Inflammatory macrophage treated with lipopolysaccharide for 4 hours (primary cell): ENCODE measurements at places on chromosomes 3 and 15.
A peak's percentile ranks its signal among the peaks of the same experiment; 100 is the strongest.

DNA sequence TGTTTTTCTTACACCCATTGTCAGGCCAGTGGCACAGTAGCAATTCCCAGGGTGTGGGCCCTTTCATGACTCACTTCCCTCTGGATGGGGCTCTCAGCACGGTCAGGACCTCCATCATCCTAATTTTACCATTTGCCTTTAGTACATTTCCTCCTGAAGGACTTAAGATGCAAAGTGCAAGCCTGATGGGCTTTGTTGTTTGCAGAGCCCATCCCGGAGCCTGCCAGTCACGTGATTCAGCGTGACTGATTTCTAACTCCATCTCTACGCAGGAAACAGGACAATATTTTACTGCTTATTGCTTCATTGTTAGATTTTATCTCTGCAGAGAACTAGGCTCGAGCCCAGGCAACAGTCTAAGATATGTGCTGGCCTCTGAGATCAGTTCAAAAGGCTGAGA lies 223.7 kb downstream of the PDZRN3 start:
- no peak for DNase-seq

- DNase-seq, result peak; percentile 47
Observed at GRCh38 chr3:87298111-87298718, 21.8 kb upstream of the POU1F1 start.

DNA sequence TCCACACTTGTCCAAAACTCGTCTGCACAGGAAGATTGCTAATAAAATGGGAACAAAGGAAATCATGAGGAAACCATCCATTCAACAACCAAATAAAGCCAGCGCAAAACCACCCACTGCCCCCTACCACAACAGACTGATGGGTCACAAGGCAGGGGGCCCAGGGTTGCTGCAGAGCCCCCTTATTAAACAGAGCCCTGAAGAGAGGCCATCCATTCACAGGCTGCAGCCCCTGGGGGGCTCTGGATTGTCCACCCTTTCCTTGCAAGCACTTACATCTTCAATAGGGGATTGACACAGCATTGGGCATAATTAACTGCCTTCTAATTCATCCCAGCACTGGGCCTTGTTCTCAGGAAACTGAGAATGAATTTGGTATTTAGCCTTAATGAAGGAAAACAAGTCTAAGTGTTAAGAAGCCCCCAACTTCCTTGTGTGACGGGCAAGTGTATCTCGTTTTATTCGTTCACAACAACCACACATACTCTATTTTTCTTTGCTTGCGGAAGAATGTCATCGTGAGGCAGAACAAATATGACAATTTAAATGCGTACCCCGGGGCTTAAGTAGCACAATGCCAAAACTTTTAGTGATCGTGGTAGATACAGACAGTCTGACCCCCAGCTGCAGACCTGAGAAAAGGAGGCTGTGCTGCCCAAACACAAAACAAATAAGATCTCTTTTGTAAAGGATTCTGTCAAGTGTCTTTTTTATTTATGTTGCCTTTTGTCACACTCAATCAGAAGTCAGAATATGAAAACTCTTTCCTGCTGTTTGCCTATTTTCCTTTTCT lies 144.0 kb downstream of the SEMA6D start:
- no peak for DNase-seq

- DNase-seq, result no peak
Observed at GRCh38 chr3:188605905-188606304, 451.9 kb downstream of the LPP start.

GRCh38 chr3:55538158-55538557 lies 51.1 kb upstream of the WNT5A start:
- no peak for DNase-seq

DNA sequence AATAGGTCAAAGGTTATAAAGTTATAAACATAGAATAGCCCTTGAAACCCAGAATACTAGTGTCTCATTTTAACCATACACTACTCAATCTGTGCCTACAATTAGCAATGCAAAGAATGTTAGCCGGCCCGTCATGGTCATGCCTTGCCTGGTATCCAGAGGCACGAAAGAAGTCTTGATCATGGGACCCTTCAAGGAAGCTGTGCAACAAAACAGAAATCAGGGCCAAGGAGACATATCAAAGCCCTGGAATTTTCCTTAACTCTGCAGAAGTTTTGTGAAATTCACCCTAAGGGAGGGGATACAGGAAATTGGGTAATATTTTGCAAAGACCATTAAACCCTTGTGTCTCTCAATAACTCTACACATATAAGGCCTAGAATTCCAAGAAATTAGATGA lies 482.4 kb downstream of the ROBO1 start:
- no peak for DNase-seq

DNA sequence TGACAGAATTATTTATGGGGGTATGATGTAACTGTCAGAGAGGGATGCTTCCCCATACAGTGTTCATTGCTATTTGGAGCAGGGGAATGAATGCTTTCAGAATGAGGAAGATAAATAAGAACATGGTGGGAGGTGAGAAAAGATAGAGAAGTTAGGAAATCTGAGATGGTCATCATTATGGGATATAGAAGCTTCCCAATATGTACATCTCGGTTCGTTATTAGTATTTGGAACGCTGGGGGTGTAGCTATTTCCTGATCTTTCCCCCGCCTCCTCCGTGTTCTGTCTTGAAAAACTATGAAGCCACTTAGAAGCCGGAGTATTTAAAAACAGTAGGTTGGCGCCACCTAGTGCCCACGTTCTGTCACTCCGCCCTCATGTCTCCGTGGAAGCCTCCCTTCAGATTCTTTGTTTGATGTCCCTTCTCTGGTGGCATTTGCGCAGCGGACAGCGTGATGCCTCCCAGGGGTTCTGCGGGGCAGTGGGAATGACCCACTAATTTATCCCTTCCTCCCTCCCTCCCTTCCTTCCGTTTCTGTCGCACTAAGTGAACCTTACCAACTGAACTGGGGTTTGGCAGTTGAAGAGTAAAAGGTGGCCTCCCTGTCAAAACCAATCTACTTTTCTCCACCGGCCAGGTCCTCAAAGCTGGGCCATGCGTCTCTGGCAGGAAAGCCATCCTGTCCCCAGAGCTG lies 184.5 kb downstream of the FEZF2 start:
- peak; percentile 72 for DNase-seq

GRCh38 chr3:16883057-16883722 lies 1.6 kb upstream of the PLCL2 start:
- DNase-seq, result peak; percentile 59

- DNase-seq, result no peak
Observed at GRCh38 chr3:85808755-85809154, 850.0 kb downstream of the CADM2 start.

GRCh38 chr3:46661776-46662766 lies 31.4 kb downstream of the ALS2CL start:
- DNase-seq, result no peak

GRCh38 chr15:53251996-53252395 lies 461.9 kb upstream of the ONECUT1 start:
- no peak for DNase-seq

DNA sequence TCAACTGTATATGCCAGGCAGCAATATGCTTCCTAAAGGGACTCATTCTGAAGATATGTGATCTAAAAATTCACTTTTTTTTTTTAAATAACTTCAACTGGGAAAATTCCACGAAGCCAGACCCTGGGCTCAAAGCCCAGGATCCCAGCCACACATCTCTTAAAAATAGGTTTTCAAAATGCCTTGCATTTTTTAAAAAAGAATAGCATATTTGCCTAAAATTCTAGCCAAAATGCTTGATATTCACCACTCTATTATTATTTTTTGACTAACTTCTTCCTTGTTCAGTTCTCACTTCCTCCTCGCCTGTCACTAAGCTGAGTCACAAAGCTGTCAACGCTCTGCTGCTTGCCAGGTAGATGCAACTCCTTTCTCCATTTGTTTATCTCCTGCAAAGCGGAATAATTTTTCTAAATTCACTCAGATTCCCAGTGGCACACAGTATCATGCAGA lies 28.0 kb upstream of the VGLL4 start:
- DNase-seq, result peak; percentile 44

DNA sequence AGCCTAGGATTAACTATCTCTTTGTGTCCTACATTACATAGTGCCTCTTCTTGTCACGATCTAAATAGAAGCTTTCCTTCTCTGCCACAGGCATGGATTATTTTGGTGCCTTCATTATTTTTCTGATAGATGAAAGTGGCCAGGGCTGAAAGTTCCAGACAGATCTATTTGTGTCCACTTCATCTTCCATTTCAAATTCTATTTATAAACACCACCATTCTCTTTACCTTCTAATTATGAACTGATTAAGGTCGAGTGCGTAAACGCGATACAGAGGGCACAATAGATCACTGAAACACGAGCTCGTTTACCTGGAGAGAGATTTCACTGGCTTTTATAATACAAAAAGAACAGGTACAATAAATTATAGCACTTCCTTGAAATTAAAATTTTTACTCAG lies 105.0 kb downstream of the EDEM1 start:
- DNase-seq, result no peak

DNA sequence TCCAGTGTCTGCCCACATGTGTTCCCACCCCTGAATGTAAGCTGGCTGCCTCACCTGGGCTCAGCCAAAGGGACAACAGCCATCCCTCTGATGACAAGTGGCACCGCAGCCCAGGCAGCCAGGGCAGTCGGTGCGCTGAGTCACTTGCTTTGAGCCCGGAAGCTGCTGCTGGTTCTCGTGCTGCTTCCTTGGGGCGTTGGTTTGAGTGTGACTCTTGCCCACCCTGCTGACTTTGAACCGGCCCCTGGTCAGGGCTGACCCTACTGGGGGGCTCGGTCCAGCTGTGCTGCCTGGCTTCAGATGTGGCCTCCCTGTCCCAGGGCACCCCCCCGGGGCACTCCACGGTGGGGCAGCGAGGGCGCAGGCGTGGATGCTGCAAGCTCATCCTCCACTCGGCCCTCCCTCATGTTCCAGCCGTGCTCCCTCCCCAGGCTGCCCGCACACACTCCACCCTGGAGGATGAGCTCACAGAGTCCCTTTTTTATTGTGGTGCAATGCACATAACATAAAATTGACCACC lies 62.1 kb downstream of the EFCAB12 start:
- no peak for DNase-seq

DNA sequence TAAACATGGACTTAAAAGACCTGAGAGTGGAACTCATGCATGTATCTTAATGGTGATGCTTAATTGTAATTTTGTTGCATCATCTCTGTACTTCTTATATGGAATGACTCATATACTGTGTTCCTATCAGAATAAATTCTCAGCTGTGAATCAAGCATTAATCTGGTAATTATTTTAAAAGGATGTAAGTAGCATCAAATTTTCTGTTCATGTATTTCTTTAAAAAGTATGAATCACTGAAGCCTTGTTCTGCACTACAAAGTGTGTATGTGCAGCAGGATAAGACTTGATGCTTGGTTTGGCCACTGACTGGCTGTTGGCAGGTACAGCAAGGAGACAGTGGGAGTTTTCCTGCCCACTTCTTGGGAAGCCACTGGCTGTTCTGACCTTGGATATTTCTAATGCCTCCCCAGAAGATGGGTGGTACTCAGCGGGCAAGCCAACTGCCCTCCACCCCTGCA lies 123.9 kb downstream of the ANO10 start:
- no peak for DNase-seq

- DNase-seq, result no peak
Observed at GRCh38 chr3:65963787-65964677, 74.7 kb downstream of the MAGI1 start.

- DNase-seq, result no peak
Observed at GRCh38 chr3:161925749-161926360, 429.2 kb downstream of the OTOL1 start.

GRCh38 chr3:138768125-138768524 lies 66.6 kb downstream of the PIK3CB start:
- no peak for DNase-seq

DNA sequence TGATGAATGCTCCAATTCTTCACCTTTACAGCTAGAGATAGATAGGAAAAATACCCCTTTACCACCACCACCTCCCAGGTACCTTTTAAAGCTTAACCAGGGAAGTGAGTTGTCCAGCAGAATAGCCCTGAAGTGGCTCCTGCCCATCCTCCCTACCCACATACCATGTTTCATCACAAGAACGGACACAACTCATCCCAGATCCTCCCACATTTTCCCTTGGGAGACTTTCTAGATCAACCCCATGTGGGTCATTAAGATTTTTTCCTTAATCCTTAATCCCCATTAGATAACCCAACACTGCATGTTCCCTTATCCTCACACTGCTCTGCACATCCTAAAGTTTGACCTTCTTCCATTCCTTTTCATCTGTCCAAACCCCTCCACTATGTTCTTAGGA lies 69.3 kb downstream of the CHST2 start:
- DNase-seq, result no peak

DNA sequence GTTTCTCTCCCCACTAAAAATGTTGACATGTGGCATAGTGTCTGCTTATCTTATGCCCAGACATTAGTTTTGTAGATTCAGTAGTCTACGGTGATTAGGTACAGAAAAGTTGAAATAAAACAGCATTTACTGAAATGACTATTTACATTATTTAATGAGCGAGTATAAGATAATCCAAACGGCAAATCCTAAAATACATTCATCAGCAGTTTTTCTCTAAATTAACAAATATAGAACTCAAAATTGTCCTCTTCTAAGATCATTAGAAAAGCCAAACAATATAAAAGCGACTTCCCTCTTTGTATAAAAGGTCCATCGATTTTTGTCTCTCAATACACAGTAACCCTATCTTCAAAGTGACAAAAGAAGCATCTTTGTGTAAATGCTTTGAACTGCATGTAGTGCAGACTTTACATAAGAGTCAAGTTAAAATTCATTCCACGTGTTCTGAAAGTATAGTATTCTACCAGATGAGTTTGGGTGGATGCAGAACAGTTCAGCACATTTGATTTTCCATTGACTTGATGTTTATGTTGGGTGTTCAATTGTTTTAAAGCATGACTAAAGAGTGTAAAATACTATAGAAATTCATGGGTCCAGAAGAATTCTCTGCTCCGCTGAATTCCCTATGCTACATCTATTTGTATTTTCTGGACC lies 480.8 kb upstream of the DPH6 start:
- DNase-seq, result no peak

DNA sequence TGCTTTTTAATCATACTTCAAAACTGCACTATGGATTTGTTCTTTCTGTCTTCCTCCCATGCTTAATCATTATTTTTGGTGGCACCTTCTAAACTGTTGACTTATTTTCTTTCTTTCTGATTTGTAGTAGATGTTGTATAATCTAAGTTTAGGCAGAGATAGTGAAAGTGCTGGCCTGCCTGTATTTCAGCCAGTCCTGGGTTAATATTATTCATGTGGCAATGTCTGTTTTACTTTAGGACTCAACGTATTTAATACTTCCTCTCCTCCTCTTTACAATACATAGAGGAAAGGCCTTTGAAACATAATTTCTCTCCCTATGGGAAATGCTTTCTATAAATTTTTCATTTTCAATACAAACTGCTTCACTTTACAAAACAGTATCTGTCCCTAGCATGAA lies 327.7 kb upstream of the TPRG1 start:
- DNase-seq, result peak; percentile 60

GRCh38 chr3:45387171-45387570 lies 1.2 kb upstream of the LARS2 start:
- DNase-seq, result no peak

DNA sequence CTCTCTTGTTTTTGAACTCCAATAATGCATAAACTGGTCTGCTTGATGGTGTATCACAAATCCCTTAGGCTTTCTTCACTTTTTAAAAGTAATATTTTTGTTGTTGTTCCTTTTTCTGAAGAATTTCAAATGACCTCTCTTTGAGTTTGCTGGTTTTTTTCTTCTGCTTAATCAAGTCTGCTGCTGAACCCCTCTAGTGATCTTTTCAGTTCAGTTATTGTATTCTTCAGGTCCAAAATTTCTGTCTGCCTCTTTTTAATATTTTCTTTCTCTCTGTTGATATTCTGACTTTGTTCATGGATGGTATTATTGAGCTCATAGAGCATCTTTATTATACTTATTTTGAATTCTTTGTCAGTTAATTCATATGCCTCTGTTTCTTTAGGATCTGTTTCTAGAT lies 21.8 kb upstream of the CEP152 start:
- no peak for DNase-seq
